ENCODE measurements at places on chromosomes 5 and 9. TPM values are rescaled to one million over a fixed set of nuclear protein-coding genes. Genes with fewer than 3 reads are reported as not detected.

GRCh38 chr5:96433066-96433447, at the start of gene PCSK1:
Gene PCSK1, minus strand, starts transcription at chr5:96433248. Its CDS starts 206 bp downstream, at chr5:96433042.
- DNase-seq: no peak

GRCh38 chr9:94443032-94443722, 111.7 kb upstream of the PCAT7 start:
- DNase-seq: no peak

The C9orf50 gene
- total RNA-seq: 0.39 TPM

The HBEGF gene
- 7.2 TPM for total RNA-seq

DNA sequence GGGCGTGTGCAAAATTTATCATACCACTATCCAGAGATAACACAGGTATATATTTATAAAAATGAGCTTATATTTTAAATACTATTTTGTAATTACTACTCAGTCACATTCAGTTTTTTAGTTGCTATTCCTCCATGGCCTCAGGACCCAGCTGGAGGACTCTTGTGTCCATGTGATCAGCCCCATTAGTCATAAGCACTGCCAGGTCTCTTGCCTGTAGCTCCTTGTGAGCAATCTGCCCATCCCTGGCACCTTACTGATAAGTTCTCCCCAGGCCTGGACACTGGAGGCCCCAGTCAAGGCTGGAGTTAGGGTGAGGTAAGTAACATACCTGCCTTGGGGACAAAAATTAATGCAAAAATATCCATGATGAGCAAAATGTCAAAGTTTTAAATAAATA, 29.5 kb upstream of the ADRB2 start:
- no peak for DNase-seq

The AGGF1 gene
- 17.3 TPM for total RNA-seq

DNA sequence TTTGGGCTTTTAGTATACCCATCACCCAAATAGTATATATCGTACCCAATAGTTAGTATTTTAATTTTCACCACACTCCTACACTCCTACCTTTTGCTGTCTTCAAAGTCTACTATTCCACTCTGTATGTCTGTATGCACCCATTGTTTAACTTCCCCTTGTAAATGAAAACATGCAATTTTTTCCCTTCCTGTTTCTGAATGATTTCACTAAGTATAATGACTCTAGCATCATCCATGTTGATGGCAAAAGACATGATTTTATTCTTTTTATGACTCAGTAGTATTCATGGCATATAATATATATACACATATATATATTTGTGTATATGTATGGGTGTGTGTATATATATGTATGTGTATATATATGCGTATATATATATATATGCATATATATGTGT, 63.1 kb upstream of the FAM174A start:
- no peak for DNase-seq
